ENCODE measurements at places on chromosomes 16 and 17.
A peak's percentile ranks its signal among the peaks of the same experiment; 100 is the strongest.

GRCh38 chr17:17367931-17368330 lies 64.8 kb downstream of the NT5M start:
- DNase-seq = no peak

DNA sequence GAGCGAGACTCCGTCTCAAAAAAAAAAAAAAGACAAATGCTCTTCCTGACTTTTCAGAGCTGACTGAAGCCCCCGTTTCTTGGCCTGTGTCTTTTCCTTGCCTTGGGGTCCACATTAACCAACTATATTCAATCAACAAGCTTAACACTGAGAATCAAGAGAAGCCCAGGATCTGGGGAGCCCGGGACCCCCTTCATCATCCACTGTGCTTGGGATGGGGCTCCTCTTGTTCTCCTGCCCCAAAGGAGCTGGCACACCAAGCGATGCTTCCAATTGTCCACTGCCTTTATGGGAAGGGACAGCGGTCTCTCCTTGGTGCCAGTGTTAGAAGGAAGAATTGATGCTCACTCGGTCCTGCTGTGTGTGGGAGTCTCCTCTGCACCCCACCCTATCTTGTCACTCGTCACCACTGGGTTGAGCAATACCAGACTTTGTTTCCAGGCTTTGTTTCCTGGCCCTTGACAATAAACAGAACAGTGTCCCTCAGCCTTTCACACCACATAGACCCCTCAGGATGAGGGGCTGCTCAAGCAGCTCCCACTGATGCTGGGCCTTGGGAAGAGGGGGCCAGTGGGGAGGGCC lies 146.7 kb downstream of the KCNJ12 start:
- no peak for DNase-seq

GRCh38 chr17:78798695-78799559 lies 16.9 kb upstream of the CYTH1 start:
- DNase-seq = no peak

DNA sequence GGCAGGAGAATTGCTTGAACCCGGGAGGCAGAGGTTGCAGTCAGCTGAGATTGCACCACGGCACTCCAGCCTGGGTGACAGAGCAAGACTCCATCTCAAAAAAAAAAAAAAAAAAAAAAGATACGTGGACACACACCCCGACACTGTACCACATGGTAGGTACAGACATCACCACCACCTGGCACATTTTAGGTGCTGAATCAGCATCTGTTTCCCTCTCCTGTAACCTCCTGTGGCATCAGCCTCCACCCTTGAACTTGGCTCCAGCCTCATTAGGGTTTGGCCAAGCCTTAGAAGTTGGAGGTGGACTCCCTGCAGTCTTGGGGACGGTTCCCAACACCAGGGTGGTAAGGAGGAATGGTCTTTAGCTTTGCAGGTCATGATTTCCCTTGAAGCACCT lies 46.0 kb downstream of the XYLT1 start:
- DNase-seq = no peak

DNA sequence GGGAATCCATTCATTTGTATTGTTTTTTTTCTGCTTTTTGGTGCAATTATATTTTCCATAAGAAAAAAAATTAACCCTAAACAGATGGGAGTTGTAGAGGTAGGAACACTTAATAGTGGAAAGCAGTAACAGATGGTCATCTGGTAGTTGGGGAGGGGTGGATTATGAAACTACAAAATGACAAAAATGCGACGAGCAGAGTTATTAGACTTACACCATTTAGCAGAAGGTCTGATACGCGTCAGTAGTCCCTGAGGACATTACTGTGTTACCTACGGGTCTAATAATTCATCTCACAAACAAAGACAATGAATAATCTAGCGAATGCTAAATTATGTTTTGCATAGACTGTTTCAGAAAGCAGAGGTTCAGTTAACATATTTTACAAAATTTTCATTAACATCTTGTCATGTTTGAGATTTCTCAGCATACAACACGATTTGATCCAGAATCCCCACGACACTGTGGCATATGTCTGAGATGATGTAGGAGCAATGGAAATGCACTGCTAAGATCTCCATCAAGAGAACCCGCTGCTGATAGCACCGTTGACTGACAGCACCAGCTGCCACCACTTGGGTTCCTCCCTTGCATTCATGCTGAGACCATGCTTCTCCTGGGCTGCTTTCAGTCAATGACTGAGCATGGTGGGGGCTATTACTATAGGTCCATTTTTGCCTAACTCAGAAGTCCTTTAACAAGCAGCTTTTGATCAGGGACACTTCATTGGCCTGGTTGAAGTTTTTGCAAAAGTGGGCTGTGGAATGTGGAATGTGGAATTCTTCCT lies 182.2 kb upstream of the CPHXL start:
- no peak for DNase-seq

DNA sequence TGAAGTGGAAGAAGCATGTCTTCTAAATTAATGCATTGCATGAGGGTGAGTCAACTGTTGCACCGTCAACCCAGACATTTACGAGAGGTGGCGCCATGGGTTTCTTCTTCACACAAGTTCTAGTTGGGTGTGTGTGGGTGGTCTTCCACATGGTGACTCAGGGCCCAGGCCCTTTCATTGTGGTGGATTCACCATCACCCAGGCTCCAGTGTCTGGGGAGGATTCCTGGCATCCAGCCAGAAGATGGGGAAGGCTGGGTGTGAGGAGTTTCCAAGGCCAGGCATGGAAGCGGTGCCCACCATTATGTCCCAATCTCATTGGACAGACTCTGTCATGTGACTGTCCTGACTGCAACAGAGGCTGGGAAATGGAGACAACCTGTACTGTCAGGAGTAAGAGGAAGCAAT lies 21.4 kb upstream of the JPH3 start:
- DNase-seq = no peak

DNA sequence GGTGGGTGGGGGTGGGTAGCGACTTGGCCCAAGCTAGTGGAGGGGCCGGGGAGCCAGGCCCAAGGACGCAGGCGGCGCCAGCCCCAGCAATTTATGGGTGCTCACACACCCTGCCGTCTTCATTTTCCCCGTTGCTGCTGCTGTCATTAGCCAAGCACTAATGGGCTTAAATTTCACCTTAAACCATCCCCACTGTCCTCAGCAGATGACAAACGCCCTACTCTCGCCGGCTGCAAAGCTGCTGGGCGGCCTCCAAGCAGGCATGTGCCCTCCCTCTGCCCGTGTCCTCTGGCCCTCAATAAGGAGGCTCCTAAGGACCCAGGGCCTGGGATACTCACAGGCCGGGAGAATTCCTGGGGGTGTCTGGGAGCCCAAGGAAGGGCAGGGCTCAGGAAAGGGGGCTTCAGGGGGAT lies 66.1 kb downstream of the SREBF1 start:
- no peak for DNase-seq

DNA sequence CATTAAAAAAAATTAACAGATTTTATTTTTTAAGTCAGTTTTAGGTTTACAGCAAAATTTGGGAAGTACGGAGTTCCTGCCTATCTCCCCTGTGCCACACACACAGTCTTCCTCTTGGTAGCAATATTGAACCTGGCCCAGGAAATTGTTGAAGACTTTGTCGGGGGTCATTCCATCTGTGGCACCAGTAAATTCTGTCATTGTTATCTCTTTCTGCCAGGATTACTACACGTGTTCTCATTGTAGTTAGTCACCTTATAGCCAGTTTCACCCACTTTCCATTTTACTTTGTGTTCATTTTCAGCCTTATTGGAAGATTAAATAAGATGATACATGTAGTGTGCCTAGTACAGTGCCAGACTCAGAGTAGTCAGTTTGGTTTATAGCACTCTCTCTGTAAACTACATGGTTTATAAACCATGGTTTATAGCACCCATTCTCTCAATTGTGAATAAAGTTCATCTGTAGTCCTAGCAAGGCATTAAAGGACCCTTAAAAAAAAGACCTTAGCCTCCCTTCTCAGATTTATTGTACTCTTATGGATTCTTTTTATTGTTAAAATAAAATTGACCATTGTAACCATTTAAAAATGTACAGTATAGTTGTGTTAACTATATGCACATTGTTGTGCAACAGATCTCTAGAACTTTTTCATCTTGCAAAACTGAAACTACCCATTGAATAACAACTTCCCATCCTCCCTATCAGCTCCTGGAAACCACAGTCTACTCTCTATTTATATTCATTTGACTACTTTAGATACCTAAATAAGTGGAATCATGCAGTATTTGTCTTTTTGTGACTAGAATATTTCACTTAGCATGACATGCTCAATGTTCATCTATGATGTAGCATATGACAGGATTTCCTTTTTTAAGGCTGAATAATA lies 36.1 kb downstream of the NLK start:
- no peak for DNase-seq

DNA sequence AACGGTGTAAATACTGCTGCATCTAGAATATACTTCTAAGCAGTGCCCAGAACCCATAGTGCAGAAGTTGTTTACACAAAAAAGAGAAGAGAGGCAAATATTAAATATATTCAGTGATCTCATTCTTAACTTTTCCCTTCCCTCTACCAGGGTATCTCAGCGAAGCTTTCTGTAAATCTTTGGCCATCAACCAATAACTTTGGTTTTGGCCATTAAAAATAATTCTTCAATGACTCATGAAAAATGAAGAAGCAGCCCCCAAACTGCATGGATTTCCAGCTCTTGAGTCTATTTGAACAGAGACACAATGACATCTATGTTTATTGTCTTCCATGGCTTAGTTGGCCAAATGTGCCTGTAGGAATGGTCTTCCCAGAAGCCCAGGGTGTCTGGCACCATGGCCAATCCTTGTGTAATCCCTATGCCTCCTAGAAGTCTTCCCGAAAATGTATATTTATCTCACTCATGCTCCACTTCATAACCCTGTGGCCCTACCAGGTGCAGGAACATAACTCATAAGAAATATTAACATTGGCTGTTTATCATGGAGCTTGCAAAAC lies 646.6 kb downstream of the TOX3 start:
- DNase-seq = no peak

DNA sequence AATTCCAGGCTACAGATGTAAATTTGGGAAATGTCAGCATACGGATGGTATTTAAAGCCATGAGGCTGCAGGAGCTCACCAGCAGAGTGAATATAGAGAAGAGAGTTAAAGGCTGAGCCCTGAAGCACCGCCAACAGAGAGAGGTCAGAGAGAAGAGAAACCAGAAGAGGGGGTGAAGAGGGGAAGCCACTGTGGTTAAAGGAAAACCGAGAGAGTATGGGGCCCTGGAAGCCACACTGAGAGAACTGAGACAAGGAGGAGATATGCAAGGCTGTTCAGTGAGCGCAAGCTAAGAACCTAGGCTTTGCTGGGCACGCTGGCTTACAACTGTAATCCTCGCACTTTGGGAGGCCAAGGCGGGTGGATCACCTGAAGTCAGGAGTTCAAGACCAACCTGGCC lies 24.6 kb downstream of the COPRS start:
- no peak for DNase-seq

- DNase-seq = no peak
Observed at GRCh38 chr17:17587614-17588337, 3.7 kb downstream of the PEMT start.

- no peak for DNase-seq
Observed at GRCh38 chr17:9226794-9227135, 205.5 kb downstream of the NTN1 start.

DNA sequence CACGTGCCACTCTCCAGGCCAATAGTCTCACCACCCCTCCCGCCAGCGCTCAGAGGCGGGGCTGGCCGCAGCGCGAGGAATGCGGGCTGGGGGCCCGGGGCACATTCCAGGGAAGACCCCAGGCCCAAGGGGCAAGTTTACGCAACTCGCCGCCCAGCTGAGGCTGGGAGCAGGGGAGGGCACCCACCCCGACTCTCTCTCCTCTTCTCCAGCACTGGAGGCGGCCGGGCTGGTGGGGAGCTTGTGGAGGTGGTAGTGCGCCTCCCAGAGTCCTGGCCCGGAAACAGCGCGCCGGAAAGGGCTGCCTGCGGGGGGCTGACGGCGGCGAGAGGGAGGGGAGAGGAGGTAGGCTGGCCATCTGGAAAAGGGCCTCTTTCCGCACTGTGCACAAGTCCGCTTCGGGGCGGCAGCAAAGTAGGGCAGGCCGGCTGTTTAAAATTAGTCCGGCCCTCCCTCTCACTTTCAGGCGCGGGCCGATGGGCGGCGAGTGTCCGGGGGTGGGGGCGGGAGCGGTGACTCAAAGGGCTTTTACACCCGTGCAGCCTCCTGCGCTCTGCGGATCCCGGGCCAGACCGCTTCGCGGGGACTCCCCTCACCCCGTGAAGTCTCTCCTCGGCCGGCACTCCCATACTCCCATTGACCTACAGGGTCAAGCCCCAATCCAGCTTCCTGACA lies 1.1 kb downstream of the FHOD1 start:
- DNase-seq = peak; percentile 46

DNA sequence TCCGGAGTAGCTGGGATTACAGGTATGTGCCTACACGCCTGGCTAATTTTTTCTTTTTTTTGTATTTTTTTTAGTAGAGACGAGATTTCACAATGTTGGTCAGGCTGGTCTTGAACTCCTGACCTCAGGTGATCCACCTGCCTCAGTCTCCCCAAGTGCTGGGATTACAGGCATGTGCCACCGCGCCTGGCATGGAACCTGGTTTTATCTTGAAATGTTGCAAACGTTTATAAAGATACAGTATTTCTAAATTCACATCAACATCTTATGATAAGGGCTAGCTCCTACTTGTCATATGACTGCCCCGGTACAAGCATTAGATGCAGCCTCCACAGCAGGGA lies 1.5 kb upstream of the IST1 start:
- no peak for DNase-seq

DNA sequence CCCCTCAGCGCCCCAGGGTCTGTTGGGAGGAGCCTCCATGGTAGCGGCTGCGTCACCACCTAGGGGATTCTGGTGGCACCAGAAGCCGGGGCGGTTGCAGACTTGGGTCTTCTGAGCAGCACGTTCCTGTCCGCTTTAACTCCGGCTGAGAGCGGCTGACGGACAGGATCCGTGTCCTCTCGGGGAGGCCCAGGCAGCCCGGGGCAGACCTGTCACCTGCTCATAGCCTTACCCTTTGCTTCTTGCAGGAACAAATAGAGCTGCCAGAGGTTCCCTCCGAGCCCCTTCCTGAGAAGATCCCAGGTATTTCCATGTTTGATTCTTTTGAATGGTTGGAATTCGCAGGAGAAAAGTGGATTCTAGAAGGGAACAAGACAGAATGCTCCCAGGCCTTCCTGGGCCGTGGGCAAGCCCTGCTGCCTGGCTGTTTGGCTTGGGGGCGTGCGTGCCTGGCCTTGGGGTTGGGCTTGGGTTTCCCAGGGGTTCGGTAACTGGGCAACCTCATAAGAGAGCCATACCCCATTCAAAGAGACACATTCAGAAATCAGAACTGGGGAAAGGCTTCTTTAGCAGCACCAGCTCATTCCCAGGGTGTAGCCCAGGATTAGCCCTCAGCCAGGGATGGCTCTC lies 6.6 kb downstream of the CHMP6 start:
- DNase-seq = no peak

- no peak for DNase-seq
Observed at GRCh38 chr16:69073181-69073702, 32.2 kb upstream of the HAS3 start.

- no peak for DNase-seq
Observed at GRCh38 chr17:78958641-78959127, 21.0 kb downstream of the LGALS3BP start.

DNA sequence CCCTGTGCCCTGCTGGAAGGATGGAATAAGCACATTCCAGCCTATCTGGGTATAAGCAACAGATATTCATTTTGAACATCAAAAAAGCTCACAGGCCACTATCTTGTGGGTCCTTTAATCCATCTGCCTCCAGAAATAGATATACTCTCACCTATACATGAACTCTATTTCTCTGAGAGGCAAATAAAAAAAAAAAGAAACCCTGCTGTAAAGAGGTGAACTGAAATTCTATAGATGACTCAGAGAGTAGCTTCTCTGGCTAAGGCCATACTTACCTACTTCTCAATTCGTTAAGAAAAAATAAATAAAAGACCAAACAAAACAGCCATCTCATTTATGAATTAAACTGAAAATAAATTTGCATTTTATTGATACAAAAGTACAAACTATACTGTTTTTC lies 86.3 kb downstream of the DYNLRB2 start:
- no peak for DNase-seq

GRCh38 chr16:46901709-46902108 lies 17.5 kb downstream of the GPT2 start:
- no peak for DNase-seq
